ENCODE measurements at places on chromosomes 7 and 10.
A peak's percentile ranks its signal among the peaks of the same experiment; 100 is the strongest.

DNA sequence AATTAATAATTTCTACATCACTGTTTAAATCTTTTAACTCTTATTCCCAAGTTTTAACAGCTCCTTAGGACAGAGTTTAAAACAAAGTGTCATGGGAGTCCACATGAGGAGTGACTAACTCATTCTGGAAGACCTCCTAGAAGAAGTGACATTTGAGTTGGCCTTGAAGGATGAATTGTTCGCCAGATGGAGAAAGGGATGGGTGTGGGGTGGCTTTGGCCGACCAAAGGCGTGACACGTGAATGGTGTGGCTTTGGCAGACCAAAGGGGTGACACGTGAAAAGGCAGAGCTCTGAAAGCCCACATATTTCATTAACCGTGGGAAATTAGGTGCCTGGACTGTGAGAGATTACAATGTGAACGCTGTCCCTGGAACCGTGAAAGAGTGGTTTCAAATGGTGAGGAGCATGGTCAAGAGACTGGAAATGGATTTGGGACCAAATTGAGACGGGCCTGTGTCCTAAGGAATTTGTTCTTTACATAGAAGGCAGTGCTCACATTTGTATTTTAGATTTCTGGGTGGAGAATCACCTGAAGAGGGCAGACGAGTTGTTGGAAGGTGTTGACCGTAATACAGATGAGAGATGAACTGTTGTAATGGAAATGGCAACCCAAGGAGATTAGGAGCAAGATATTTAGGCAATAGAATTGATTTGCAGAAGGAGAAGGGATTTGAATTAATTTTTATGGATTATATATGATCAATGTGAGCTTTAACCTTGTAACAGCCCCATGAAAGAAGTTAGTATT is 228.1 kb downstream of the BICC1 start:
- no peak for DNase-seq

DNA sequence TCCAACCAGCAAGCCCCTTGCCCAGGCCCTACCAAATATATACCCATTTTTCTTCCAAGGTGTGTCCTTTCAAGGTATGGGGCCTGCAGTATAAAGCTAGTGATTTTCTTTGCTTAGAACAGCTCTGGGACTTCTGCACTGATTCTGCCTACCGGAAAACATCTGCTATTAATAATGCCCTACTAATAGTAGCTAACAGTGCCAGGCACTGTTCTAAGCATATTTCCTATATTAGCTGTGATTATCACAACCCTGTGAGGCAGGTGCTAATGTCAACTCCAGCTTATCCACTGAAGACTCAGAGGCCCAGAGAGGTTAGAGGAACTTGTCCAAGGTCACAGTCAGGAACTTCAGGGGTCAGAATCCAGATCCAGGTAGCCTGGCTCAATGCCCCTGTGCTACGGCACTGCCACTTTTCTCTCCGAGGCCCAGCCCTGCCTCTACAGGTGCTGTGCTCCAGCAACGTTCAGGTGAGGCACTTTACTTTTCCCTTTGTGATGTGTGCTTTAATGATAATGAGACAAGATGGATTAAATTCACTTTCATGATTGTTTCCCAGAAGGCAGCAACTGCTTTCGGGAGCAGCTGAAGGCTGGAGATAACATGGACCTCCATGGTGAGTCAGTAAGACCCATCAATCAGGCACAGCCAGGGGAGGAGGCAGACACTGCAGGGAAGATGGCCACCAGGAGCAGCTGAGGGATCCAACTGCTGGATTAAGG is 26.7 kb downstream of the TAS2R41 start:
- peak; percentile 23 for DNase-seq

- DNase-seq: no peak
Observed at GRCh38 chr10:86254081-86254480, 112.5 kb downstream of the GRID1 start.

GRCh38 chr10:31723106-31723750 is 205.4 kb downstream of the ARHGAP12 start:
- peak; percentile 59 for DNase-seq

- DNase-seq: peak; percentile 99
Observed at GRCh38 chr7:142461437-142461836, 203.6 kb upstream of the PRSS58 start.

- DNase-seq: no peak
Observed at GRCh38 chr10:118914629-118915028, 114.9 kb upstream of the NANOS1 start.

GRCh38 chr7:158957921-158958491 is 101.6 kb downstream of the DYNC2I1 start:
- DNase-seq: no peak

DNA sequence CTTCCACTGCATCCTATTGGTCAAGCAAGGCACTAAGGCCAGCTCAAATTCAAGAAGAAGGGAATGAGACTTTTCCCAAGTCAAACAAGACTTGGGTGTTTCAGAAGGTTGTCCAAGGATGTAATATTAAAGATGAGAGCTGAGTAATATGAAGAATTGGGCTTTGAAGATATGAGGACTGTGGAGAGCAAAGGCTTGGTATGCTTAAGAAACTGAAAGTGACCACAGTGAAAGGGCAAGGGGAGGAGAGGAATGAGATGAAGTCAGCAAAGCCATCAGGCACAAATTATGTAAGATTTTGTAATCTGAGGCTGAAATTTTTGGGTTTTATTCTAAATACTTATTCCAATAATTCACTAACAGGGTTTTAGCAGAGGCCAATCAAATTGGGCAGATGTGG is 38.6 kb upstream of the NPY start:
- no peak for DNase-seq

- DNase-seq: no peak
Observed at GRCh38 chr10:130000918-130001317, 36.8 kb upstream of the EBF3 start.

GRCh38 chr7:82469207-82469606 is 25.6 kb upstream of the CACNA2D1 start:
- DNase-seq: no peak

DNA sequence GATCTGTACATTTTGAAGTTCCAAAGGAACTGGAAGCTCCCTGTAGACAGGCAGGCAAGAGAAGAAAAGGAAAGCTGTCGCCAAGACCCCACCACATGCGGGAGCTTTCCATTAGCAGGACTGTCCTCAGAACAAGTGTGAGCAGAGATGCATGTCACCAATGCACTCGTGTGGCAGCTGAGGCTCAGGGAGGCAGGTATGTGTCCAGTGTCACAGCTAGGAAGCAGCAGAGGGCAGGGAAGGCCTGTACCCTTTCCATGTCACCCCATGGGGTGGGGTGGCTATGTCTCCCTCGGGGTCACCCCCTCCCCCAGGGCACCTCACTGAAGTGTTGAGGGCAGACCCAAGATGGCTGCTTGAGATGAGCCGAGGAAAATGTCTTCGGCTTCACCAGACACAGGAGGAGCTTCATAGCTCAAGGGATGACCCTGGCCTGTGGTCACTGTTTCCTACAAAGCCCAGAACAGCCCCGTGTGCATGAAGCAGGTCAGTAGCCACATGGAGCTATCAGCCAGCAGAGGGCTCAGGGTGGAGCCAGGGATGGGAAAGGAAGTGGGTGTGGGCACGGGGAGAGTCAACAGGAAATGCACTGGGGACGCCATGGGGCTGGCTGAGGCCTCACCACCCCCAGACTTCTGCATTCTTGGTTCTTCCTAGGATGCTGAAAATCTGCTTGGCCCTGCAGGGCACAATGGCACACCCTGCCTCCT is 96.6 kb downstream of the FAM53B start:
- DNase-seq: peak; percentile 33

GRCh38 chr7:27079234-27079975 is 16.4 kb downstream of the HOXA1 start:
- DNase-seq: no peak

GRCh38 chr7:21550821-21551531 is 8.1 kb downstream of the DNAH11 start:
- DNase-seq: no peak

GRCh38 chr10:1116696-1117280 is 60.6 kb downstream of the WDR37 start:
- DNase-seq: no peak

DNA sequence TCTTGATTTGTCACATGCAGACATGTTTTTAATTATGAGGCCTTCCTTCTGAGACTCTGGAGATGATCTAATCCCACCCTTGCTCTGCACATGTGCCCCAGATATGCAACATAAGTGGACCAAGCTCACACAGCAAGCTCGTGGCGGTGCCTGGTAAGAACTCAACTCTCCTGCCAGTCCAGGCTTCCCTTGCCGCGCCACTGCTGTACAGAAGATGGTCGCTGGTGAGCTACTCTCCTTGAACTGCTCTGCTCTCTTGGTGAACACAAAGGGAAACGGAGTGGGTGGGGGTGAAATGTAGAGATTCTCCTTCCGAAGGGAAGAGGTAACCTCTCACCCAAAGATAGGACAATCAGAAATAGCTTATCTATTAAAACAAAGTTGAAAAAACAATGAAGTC is 25.7 kb downstream of the MYOF start:
- peak; percentile 76 for DNase-seq

- DNase-seq: no peak
Observed at GRCh38 chr10:116691635-116692034, 50.7 kb downstream of the HSPA12A start.

- DNase-seq: peak; percentile 65
Observed at GRCh38 chr10:29304264-29304994, 15.6 kb downstream of the LYZL1 start.

DNA sequence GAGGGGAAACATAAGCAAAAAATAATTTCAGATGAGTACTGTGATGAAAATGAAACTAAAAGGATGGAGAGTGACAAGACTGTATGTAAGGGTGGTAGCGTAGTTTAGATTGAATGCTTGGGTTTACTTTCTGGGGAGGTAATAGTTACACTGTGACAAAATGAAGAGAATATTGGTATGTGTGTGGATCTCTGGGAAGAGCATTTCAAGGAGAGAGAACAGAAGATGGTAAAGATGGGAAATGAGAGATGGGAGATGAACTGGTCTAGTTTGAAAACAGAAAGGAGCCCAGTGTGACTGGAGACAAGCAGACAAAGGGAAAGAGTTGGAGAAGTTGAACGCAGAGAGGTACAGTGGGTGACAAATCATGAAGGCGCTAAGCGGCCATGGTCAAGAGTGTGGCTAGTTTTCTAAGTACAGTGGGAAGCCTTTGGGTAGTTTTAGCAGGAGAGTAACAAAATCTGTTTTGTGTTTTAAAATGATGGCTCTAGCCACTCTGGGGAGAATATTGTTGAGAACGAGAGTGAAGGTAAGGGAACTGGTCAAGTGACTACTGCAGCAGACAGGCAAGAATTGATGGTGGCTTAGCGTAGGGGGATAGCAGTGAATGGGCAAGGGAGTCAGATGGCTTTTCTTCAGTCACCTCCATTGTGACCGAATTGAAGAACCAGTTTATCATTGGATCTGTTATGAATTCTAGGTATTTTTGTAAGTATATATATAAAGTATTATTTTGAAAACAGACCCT is 22.6 kb downstream of the PALS2 start:
- DNase-seq: no peak

GRCh38 chr7:27953777-27954176 is 213.8 kb downstream of the TAX1BP1 start:
- no peak for DNase-seq

DNA sequence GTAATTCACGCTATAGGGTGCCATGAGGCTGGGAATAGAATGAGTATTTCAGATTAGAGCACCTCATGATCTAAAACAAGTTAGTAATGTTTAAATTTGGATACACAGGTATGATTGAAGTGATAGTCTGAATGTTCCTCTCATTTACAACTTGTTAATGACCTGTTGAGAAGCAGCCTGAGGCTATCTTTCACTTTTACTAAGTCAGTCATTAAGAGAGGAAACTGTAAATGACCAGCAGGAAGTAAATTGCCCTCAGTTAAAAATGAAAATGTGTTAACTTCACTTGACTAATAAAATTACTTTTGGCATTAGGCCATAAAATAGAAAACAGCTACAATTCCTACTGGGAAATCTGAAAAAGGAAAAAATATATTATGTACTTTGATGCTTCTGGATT is 1042.0 kb downstream of the DNAJB9 start:
- DNase-seq: no peak

- DNase-seq: peak; percentile 30
Observed at GRCh38 chr10:102419269-102420180, 940 bp upstream of the PSD start.

DNA sequence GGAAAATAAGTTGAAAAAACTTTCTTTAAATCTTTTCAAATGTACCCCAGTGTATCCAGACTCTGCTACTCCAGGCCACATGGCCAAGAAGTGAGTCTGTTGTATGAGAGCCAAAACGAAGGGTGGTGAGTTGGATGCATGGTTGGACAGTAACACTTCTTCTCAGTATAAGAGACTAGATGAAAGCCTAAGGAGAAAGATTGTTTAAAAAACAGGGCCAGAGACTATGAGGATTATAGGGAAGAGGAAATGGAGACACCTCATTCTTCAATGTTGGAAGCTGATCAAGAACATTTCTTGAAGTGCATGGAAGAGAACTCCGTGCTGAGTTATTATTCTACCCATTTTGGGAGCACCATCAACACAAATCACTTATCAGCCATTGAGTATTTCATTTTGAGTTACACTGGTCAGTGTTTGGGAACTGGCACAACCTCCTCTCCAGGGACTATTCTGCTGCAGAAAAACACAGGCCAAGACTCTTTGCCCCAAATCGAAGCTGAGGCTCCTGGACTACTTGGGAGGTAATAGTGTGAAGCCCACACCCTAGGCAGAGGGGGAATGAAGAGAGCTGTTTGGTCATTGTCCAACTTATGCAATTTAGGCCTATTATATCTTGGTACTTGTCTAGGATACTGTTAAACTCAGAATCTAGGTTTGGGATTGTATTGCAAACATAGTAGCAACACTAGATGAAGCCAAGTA is 123.0 kb upstream of the SEC61G start:
- DNase-seq: no peak

- no peak for DNase-seq
Observed at GRCh38 chr10:17231788-17232187, 3.7 kb downstream of the VIM start.

- no peak for DNase-seq
Observed at GRCh38 chr10:12874501-12874900, 127.0 kb downstream of the CCDC3 start.

DNA sequence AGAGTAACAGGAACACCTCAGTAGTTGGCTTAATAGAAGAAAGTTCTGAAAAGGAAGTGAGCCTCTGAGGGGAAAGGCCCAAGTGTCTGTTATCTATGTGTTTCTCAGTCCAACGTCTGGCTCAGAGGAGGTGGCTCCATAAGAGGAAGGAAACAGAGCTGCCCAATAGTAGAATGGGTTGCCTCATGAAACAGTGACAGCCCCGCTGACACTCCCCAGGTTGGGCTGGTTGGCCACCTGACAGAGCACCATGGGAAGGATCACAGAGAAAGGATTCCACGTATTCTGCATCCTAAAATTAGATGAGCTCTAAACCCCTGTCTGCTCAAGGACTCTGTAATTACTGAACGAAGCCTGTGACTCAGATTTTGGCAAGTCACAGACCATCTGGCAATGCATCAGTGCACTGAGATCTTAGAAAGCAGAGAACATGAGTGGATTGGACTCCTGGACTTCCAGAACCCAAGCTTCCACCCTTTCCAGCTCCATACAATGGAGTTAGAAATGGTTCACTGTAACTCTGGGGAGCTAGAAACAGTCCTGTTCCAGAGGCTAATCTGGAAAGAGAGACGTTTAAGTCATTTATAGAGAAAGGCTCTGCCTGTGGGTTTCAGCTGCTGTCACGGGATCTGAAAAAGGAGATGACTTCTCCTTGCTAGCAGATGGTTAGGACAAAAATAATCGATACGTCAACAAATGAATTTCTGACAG is 2.9 kb downstream of the PKD2L1 start:
- no peak for DNase-seq

- DNase-seq: peak; percentile 21
Observed at GRCh38 chr7:110591341-110591740, 499.6 kb upstream of the LRRN3 start.

GRCh38 chr7:45595809-45596664 is 21.9 kb downstream of the ADCY1 start:
- no peak for DNase-seq
